ENCODE measurements at places on chromosomes 7 and 10.

- no peak for DNase-seq
Measured at GRCh38 chr7:141585592-141586510, 34.6 kb downstream of the AGK start.

- no peak for DNase-seq
Measured at GRCh38 chr10:28801869-28802268, 124.5 kb downstream of the BAMBI start.

GRCh38 chr10:51137756-51138529 is 63.7 kb downstream of the PRKG1 start:
- no peak for DNase-seq

DNA sequence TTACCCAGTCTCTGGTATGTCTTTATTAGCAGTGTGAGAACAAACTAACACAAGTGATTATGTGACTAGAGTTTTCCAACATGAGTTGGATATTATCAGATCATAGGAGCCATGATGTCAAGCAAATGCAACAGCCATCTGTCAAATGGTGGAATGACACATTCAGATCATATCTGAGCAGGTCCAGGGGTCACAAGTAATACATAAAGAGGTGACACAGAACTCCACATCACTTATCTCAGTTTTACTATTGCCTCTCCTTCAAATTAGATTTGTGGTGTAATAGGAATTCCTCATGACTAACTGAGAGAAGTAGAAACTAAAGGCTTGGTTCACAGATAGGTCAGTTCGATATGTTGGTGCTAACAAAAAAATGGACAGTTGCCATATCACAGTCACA is 12.2 kb upstream of the SAMD9L start:
- DNase-seq: no peak

DNA sequence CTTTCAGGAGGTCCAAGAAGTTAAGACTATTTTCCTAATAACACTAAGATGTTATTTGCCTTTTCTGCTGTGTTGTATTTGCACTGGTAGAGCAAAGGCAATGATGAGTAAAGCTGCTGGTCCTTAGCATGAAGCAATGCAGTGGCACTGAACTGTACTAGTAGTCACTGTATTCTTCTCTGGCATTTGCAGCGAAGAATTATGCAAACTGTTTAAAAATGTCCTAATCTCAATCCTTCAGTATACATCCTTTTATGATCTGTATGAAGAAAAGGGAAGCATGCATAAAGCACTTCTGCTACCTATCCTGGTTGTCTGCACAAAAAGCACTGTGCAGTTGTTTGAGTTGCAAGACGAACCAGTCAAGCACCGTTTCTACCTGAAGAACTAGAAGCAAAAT is 20.4 kb downstream of the IGF2BP3 start:
- no peak for DNase-seq

DNA sequence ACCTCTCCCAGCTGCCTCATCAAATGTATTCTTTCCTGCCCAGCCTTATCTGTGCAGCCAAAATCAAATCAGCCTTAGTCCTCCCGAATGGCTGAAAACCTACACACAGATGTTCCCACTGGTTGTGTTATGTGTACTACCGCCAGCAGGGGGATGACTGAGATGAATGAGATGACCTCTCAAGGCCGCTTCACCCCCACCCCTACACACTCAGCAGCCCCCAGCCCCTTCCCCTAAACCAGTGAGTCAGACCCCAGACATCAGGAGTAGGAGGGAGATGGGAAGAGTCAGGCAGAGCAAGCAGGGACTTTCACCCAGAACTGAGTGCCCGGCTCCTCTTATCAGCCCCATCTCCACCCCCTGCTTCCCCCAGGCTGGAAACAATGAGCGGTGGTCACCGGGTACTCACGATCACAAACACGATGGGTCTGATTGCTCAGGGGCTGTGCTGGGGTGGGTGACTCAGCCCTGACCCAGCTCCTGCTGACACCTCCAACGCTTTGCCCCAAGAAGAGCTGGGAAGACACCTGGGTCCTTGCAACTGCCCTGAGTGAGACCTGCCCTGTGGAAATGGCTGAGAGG is 6.5 kb upstream of the C10orf105 start:
- no peak for DNase-seq

DNA sequence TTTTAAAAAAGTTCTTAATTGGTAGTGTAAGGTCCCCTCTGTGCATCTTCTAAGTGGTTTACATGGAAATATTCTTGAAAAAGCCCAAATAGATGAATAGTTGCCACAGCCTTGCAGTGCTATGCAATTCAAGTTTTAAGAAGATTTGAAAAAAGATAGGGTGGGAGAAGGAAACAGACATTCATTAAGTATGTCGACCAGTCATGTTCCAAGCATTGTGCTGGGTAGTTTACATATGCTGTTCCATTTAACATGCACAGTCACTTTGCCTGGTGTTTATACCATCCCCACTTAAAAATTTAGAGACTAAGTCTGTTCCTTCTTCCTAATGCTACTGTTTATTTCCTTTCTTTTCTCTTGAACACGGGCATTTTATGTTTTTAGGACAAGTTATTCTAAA is 28.1 kb upstream of the NAMPT start:
- no peak for DNase-seq

- no peak for DNase-seq
Measured at GRCh38 chr10:70306886-70307520, 23.2 kb upstream of the NPFFR1 start.

DNA sequence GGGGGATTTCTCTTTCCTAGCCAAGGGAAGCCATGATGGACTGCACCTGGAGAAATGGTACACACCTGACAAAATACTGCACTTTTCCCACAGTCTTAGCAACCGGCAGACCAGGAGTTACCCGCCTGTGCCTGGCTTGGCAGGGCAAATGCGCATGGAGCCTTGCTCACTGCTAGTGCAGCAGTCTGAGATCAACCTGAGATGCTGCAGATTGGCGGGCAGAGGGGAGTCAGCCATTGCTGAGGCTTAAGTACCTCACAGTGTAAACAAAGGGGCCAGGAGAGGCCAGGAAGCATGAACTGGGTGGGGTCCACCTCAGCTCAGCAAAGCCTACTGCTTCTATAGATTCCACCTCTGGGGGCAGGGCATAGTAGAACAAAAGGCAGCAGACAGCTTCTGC is 49.4 kb downstream of the OR13A1 start:
- DNase-seq: no peak

DNA sequence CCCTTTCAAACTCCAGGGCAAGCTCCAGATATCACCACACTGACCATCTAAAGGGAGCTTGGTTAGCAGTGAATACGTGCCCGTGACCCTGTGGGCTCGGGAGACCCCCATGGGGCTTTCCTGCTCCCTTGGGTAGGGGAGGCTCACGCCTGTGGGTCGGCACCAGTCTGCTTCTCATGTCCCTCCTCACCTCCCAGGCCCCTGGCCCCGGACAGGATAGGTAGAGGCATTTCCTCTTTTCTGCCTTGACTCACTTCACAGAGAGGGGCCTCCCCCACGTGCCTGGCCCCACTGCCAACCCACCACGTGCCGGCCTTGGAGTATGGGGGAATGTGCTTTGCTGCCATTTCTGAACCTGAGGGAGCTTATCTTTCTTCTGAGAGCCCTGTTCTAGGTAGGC is 131.3 kb upstream of the FAM20C start:
- no peak for DNase-seq
